Pancreas (tissue), 10 donors: ENCODE measurements at places on chromosomes 13 and 19. TPM values are rescaled to one million over a fixed set of nuclear protein-coding genes. Genes with fewer than 3 reads are reported as not detected.

The RGL3 gene
- 170 TPM for polyA plus RNA-seq

The ICAM4 gene
- not detected for polyA plus RNA-seq

The GSX1 gene
- polyA plus RNA-seq, result not detected

The CD22 gene
- 0.49 TPM for polyA plus RNA-seq

The DNAJC15 gene
- polyA plus RNA-seq, result 5.2 TPM

The DPF1 gene
- polyA plus RNA-seq, result 0.26 TPM

The CDC42EP5 gene
- polyA plus RNA-seq, result 15.1 TPM

The RAP2A gene
- polyA plus RNA-seq, result 3.0 TPM

The PRKCG gene
- polyA plus RNA-seq, result 2.2 TPM

The CFAP97D2 gene
- polyA plus RNA-seq, result 1.2 TPM

The TMEM190 gene
- 0.45 TPM for polyA plus RNA-seq

The KLHL1 gene
- polyA plus RNA-seq, result 0.19 TPM

The CEACAM7 gene
- 1.2 TPM for polyA plus RNA-seq

The KCNN4 gene
- polyA plus RNA-seq, result 1.3 TPM

The TMEM38A gene
- 1.4 TPM for polyA plus RNA-seq

The MBD3L2B gene
- polyA plus RNA-seq, result not detected

The CGB2 gene
- not detected for polyA plus RNA-seq

The LILRA1 gene
- polyA plus RNA-seq, result 0.19 TPM

The FAM124A gene
- polyA plus RNA-seq, result 1.1 TPM

The CERS1 gene
- polyA plus RNA-seq, result 8.3 TPM

The FAM83E gene
- polyA plus RNA-seq, result 3.4 TPM

The RNF113B gene
- polyA plus RNA-seq, result not detected

The ACP7 gene
- 0.42 TPM for polyA plus RNA-seq

The RPS5 gene
- 699 TPM for polyA plus RNA-seq

The DIRAS1 gene
- 2.8 TPM for polyA plus RNA-seq

The PSG3 gene
- not detected for polyA plus RNA-seq

The TSPAN16 gene
- not detected for polyA plus RNA-seq

The ZNF541 gene
- polyA plus RNA-seq, result 0.27 TPM

The CKM gene
- 0.23 TPM for polyA plus RNA-seq

The SULT2B1 gene
- 1.7 TPM for polyA plus RNA-seq

The COX7A1 gene
- 31.0 TPM for polyA plus RNA-seq

The IFNL3 gene
- not detected for polyA plus RNA-seq

The BRCA2 gene
- 0.19 TPM for polyA plus RNA-seq

The ZNF534 gene
- not detected for polyA plus RNA-seq

The CD79A gene
- polyA plus RNA-seq, result 0.23 TPM

The CAB39L gene
- polyA plus RNA-seq, result 7.2 TPM

The CYP2A7 gene
- polyA plus RNA-seq, result not detected

The RAB8A gene
- 18.0 TPM for polyA plus RNA-seq

The CEACAM16 gene
- 0.57 TPM for polyA plus RNA-seq

The DAND5 gene
- polyA plus RNA-seq, result not detected
